ELR (cell line): ENCODE measurements at places on chromosomes 7 and 10.

DNA sequence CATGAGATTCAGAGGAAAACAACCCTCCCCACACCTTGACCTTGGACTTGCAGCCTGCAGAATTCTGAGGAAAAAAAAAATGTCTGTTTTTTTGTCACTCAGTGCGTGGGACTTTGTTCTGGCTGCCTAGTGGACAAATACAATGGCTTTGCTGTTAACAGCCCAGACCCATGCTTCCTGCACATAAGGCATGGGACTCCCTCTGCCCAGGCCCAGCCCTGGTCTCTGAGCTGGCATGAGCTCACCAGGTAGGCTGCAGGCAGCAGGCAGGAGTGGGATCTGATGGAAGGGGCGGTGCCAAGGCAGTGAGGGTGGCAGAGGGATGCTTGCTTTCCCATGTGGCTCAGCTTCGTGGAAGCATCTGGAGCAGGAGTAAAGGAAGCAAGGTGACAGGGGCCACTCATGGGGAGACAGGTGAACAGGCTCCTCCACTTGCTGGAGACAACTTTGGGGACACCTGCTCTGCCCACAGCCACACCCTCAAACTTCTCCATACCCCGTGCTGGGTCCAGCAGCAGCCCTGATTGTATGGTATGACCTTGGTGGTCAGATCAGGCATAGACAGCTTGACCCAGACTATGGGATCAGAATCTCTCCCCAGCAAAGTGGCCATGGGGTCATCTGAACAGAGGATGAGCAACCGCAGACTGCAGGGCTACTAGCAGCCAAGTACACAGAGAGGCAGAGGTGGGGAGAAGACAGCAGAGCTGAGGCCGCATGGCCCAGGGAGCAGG is 27.0 kb downstream of the ANXA8 start:
- no peak for DNase-seq

- DNase-seq, result no peak
Measured at GRCh38 chr7:100752994-100753393, 19.6 kb downstream of the ZAN start.

DNA sequence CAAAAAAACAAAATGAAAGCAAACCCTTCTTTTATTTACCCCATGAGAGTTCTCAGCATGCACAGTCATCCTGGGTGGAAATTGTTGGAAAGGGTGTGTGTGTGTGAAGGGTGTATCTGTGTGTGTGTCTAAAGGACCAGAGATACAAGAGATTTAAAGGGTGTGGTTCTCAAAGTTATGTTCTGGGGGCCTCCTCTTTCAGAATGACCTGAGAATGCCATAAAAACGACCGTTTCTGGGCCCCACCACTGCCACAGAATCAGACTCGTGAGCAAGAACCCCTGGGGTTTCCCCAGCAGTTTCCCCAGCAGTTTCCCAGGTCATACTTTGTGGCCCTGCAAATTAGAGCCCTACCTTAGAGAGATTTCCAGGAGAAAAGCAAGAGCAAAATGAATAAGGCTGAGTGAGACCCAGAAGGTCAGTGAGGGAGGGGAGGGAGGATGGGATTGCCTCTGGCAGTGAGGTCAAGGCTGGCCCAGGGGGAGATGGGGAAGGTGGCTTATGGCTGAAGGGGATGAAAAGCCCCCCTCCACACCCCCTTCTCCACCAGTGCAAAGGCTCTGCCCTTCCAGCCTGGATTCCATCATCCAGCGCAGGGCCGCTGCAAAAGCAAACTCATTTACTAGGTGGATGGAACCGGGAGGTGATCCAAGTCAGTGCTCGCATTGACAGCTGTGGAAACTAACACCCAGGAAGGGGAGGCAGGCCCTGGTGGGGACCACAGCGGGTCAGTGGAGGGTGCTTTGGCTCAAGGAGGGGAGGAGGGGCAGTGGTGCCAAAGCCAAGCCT is 10.2 kb downstream of the PYROXD2 start:
- DNase-seq, result peak; percentile 72

DNA sequence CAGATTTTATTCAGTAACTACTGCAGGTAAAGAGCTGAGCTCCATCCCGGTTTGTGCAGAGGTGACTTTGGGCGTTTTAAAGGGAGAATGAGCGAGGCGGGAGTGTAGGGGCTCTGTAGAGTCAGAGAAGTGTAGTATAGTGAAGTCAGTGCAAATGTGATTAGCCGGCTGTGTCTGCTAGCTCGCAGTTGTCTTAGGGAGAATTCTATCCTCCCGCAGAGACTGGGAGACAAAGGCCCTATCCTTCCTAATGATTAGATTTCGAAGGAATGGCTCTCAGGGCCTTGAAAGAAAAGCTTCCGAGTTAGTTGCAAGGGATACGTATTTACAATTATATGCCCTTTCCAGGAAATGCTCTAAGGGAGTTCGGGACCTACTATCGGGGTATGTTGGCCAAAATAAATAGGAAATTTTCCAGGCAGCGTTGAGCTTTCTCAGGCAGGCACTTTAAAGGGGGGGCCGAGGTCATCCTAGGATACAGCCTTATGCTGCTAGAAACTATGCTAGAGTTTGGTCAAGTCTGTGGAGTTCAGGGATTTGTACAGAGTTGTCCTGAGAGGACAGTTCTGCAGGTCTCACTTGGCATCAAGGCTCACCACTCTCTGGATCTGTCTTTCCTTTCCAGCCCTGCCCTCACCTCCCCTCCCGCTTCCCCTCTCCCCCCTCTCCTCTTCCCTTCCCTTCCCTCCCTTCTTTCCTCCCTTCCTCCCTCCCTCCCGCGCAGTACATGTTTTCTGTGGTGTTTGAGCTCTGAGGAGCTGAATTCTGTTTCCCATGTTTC is 825 bp downstream of the MRPL32 start:
- DNase-seq, result peak; percentile 43

DNA sequence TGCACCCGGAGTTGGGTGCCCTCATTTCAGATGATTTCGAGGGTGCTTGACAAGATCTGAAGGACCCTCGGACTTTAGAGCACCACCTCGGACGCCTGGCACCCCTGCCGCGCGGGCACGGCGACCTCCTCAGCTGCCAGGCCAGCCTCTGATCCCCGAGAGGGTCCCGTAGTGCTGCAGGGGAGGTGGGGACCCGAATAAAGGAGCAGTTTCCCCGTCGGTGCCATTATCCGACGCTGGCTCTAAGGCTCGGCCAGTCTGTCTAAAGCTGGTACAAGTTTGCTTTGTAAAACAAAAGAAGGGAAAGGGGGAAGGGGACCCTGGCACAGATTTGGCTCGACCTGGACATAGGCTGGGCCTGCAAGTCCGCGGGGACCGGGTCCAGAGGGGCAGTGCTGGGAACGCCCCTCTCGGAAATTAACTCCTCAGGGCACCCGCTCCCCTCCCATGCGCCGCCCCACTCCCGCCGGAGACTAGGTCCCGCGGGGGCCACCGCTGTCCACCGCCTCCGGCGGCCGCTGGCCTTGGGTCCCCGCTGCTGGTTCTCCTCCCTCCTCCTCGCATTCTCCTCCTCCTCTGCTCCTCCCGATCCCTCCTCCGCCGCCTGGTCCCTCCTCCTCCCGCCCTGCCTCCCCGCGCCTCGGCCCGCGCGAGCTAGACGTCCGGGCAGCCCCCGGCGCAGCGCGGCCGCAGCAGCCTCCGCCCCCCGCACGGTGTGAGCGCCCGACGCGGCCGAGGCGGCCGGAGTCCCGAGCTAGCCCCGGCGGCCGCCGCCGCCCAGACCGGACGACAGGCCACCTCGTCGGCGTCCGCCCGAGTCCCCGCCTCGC is at the start of gene EGFR:
Gene EGFR (plus strand): TSS at position 657 of the 830 bp plus-strand sequence. CDS start 261 bp downstream, outside the sequence.
- peak; percentile 88 for DNase-seq

DNA sequence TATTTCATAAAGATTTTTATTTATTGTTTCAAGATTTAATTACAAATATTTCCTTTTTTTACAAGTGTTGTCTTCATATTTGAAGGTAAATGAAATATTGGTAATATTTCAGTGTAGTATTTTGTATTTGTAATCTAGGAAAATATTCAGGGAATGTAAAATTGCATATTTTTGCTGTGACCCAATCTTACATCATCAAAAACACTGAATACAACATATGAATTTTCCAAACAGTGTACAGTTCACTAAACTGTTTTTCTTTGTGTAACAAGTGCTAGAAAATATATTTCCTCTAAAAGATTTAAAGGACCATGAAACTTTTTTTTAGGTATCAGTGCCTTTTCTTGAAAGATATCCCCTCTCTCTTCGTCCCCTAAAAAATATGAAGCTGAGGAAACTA is 251.9 kb upstream of the KCND2 start:
- peak; percentile 12 for DNase-seq

- DNase-seq, result peak; percentile 99
Measured at GRCh38 chr7:6385110-6385781, 62.5 kb downstream of the DAGLB start.

DNA sequence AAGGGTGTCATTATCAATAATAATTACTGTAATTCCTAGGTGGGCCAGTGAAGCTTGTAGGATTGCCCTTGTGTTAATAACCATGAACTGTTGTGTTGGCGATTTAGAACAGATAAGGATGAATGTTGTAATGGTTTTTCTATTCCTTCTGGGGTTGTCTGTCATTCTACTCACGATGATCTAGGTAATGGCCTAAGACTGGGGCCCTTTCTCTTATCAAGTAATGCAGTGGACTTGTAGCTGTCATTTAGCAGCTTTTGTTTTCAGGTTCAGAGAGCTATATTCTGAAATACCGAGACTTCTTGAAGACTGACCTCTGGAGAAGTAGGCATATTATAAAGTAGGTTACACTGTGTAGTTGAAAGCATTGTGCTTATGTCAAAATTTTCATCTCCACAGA is 110.2 kb downstream of the TAF3 start:
- DNase-seq, result no peak

- no peak for DNase-seq
Measured at GRCh38 chr10:79047875-79048638, 20.7 kb upstream of the ZMIZ1 start.

DNA sequence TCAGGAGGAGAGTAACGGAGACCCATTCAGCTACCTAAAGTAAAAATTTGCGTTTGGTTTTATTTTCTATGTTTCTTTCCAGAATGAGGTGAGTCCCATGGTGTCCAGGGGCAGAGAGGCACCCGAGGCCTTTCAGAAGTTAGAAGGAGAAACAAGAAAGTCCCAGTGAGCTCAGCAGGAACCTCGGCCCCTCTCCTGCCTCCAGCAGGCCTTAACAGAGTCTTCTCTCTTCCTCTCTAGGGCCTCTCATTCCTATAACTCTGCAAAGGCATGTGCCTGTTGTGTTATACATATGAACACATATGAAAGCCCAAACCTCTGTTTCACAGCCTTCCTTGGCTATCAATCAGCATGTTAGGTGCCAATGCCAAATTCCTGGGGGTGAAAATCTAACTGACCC is 20.8 kb upstream of the IKZF1 start:
- no peak for DNase-seq

GRCh38 chr10:109379186-109379585 is 544.1 kb downstream of the XPNPEP1 start:
- no peak for DNase-seq

- DNase-seq, result no peak
Measured at GRCh38 chr7:6520163-6520981, 30.9 kb downstream of the GRID2IP start.

GRCh38 chr10:132259702-132260482 is 47.9 kb downstream of the STK32C start:
- DNase-seq, result no peak

DNA sequence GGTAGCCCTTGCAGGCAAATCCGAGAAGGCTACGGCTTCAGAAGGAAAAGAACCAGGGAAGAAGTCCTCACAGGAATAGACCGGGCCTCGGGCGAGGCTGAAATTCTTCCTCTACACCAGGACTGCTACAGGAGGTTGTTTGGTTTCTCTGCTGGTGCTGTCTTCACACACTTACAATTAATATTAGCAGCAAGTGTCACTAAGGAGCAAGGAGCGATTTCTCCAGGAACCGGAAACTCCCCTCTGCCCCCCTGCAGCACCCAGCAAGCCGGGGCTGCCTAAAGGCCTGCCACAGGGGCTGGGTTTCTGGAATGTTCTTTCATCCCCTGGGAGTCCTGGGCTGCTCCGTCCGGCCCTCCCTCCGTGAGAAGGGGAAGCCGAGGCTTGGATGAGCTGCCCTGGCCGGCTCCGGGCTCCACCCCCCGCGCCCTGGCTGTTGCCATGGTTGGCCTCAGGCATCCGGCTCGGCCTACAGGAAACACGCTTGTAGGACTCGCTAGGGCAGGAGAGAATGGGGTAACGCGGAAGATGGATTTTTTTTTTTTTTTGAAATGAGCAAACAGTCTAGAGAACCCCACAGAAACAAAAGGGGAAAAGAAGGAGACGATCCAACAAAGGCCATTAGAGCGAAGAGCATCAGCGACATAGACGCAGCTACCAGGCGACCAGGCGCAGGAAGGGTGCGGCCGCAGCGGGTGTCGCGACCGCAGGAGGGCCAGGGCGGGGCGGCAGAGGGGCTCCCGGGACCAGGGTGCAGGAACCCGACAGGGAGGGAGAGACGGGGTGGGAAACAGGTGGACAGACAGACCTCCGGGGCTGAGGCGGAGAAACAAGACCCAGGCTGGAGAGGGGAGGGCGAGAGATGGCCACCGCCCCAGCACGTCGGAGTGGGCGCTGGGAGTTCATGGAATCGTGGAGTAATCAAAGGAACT is 33.0 kb downstream of the EN2 start:
- no peak for DNase-seq

DNA sequence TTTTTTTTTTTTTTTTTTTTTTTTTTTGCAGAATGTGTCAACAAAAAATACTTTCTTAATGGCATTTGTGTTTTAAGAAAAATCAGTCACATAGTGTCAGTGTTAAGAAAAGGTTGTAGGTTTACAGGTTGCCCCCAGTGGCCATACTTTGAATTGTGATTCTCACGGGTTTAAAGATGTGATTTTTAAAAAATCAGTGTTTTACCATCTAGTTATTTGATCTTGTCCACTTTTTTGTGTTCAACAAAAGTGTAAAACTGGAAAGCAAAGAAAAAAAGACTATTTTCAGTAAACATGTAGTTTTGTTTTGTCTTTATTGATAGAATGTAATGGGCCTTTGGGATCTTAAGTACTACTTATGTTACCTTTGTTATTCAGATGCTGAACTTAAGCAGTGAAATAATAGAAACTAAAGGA is 25.7 kb downstream of the SUV39H2 start:
- DNase-seq, result peak; percentile 70

GRCh38 chr10:16788125-16788524 is 29.1 kb downstream of the RSU1 start:
- DNase-seq, result no peak

GRCh38 chr10:86953747-86954680 is 3.4 kb downstream of the MMRN2 start:
- peak; percentile 14 for DNase-seq
